Activated CD8-positive, alpha-beta memory T cell treated with anti-CD3 and anti-CD28 coated beads for 1 hour (primary cell): ENCODE measurements at places on chromosomes 7 and 10.

GRCh38 chr7:6260291-6261187 lies 11.9 kb downstream of the CYTH3 start:
- DNase-seq = no peak

- DNase-seq = no peak
These were observed 49.3 kb upstream of the INPP5A start for GRCh38 chr10:132488231-132488821.

DNA sequence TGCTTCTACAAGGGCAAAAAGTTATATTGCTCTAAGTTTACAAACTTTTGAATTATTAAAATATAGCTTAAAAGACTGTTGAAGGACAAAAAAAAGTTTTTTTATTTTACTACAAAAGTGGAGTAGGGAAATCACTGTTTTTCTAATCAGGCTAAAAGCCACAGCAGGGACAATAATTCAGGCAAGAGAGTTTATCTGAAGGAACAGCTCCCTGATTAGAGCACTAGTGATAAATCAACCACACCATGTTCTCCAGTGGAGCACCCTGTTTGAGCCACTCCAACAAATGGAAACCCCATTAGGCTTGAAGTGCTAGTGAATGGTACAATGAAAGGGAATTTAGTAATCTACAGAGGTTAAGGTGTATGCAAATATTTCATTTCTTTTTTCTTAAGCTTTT lies 357.1 kb downstream of the SEMA3D start:
- DNase-seq = no peak

GRCh38 chr7:47304727-47305719 lies 276.9 kb downstream of the TNS3 start:
- no peak for DNase-seq

GRCh38 chr7:36058020-36058592 lies 94.9 kb upstream of the EEPD1 start:
- no peak for DNase-seq

GRCh38 chr7:4800487-4800886 lies 25.1 kb downstream of the AP5Z1 start:
- DNase-seq = no peak

DNA sequence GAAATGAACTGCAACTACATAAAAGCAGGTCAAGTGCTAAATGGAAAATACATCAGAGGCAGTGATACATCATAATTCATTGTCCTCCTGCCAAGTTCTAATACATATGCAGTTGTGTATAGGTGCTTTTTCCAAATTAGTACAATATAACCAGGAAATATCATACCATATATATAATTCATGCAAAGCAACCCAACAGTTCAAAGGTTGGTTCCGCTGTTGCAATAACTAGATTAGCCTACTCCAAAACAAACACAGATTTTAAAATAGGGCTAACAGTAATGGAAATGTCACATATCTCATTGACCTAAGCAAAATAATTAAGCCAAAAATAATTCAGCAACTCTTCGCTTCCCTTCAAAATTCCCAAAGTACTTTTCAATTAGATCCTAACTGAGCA lies 88.9 kb upstream of the NEBL start:
- no peak for DNase-seq

DNA sequence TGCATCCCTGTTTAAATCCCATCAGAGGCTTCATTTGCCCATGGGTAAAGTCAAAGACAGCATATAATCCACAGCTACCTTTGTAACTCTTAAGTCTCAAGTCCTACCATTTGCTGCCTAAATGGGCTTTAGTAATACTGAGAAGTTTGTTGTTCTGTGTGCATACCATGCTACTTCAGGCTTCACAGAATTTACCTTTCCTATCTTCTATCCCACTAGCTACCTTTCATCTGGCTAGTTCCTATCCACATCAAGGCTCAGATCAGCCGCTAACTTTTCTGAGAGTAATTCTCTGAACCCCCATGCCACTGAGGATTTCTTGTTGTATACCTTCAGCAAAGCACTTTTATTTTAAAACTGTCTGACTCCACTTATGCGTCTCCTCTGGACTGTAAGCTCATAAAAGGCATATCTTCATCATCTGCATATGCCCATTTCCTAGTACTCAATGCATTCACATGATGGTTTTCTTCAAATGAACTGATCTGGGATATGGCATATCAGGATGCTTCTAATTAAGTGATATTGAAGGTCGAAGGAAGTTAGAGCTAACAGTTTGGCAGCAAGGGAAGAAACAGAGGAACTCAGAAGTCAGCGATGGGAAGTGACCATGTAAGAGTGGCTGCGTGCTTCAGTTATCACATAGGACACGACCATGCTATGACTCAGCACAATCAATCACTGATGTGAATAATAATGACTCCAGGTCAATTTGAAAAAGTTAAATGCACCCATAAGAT lies 283.9 kb upstream of the DKK1 start:
- DNase-seq = no peak

GRCh38 chr10:71158902-71159301 lies 53.5 kb upstream of the UNC5B start:
- DNase-seq = no peak

DNA sequence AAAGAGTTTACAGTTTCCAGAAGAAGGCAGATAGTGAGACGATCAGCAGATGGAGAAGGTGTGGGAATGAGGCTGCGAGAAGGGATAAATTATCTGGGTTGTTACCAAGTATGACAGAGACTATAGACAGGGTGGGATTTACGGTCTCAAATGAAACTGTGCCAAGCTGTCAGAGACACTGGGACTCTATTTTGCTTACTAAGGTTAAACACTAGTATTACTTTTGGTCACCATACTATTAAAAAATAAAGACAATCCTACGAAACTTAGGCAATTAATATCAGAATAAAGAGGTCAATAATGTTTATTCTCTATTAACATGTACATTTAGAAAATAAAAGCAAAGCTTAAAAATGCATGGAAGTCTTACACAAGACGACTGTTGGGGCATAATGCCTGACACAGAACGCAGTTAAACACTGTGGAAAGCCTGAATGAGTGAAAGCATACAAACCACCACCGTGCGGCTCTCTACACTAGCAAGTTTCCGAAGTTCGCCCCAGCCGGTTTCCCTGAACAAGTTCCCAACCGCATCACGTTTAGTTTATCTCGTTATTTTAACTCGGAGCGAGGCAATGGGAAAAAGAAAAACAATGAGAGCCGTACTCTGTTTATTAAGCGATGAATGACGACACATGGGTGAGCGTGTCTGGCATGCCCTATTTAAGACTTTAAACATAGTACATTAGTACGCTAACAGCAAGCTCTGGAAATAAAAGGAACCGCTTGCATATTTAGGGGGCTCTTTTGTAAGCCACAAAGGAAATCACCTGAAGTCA lies 909 bp upstream of the CC2D2B start:
- DNase-seq = no peak

DNA sequence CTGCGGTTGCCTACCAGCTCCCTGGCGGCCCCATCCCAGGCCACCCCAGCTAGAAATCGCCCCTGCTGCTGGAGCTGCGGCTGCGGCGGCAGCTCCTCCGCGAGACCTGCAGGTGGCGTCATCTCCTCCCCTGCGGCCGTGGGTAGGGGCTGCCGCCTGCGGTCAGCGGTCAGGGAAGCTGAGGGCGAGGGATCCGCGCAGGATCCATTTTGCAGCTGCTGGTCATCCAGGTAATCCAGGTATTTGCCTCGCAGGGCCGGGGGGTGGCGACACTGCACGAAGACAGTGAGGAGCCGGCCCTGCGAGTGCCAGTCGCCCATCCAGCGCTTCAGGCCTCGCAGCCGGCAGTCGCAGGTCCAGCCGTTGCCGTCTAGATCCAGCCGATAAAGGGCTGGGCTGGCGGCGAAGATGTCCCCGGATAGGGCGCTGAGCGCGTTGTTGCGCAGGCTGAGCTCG lies 1.5 kb downstream of the TRIL start:
- no peak for DNase-seq

- DNase-seq = no peak
These were observed 50.5 kb upstream of the STARD3NL start for GRCh38 chr7:38127216-38128207.

- DNase-seq = no peak
These were observed 114.8 kb downstream of the SH3PXD2A start for GRCh38 chr10:103740611-103741010.

DNA sequence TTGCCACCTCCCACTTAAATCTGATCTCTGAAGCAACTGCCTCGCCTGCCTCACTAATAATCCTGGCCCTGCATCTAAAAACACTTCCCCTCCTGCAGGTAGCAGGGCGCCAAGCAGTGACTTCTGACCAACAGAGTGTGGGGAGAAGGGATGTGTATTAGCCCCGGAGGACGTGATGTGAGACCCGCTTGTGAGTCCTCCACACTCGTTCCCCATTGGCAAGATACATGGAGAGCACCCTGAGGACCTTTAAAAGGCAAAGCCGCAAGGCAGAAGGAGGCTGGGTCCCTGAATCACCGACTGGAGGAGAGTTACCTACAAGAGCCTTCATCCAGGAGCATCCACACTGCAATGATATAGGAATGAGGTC lies 6.1 kb upstream of the PILRA start:
- DNase-seq = no peak

- no peak for DNase-seq
These were observed 13.2 kb upstream of the PRKCQ start for GRCh38 chr10:6593241-6593671.

- no peak for DNase-seq
These were observed 420.4 kb upstream of the ZMIZ1 start for GRCh38 chr10:78648256-78648860.

DNA sequence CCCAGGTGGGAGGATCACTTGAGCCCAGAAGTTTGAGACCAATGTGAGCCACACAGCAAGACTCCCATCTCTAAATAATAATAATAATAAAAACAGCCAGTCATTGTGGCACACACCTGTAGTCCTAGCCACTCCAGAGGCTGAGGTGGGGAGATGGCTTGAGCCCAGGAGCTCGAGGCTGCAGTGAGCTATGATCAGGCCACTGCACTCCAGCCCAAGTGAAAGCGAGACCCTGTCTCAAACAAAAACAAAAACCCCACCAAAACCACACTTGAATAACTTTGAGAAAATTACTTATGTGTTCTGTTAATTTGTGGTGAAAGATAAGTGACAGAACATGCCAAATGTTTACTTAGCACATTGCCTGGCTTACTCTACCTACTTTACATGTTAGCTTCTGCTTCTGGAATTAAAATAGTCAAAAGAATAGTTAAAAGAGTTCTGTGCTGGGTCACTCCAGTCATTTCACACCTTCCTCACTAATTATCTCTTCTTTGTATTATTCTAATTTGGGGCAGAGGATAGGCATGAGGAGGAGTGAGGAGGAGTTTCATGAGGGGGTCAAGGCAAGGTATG lies 9.8 kb downstream of the TMEM60 start:
- no peak for DNase-seq

- DNase-seq = no peak
These were observed 27.4 kb upstream of the EGR2 start for GRCh38 chr10:62843600-62843999.

GRCh38 chr10:85784792-85785191 lies 581.8 kb downstream of the GRID1 start:
- no peak for DNase-seq

DNA sequence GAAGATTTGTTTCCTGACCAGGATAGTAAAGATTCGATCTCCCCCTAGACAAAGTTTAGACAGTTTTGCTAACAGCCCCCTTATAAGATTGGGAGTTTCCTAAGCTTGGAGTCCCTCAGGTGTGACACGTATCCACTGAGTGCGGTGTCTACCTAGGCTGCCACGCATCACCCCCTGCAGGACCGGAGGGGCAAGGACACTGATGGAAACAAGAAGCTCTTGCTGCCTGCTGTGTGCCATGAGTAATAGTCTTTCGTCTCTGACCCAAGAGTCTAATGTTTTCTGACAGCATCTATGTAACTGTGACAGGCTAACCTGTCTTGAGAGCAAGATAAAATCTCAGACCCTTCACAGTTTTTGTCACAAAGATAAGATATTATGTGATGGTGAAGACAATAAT lies 173.5 kb downstream of the SEMA3E start:
- no peak for DNase-seq

DNA sequence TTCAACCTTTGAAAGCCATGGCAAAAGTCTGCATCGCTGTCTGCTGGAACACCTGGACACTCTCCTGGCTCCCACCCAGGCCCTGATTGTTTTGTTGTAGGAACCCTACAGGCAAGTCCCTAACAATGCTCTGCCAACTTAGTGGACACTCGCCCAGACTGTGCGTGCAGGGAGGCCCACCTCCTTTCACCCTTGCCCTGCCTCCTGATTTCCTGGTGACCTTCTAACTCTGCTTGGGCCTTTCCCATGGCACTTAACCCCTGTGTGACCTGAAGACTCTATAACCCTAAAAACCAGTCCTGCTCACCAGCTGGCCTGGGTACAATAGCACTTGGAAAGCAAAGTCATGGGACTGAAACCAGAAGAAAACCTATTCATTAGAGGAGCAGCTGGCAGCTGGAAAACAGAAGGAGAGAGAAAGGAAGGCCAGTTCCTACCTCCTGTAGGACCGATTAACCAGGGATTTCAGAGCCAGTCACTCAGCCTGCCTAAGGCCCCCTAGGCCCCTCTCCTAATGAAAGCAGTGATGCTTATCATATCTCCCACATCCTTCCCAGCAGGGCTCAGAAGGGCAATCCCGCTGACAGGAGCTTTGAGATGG lies 82.7 kb upstream of the KMT2E start:
- DNase-seq = no peak

DNA sequence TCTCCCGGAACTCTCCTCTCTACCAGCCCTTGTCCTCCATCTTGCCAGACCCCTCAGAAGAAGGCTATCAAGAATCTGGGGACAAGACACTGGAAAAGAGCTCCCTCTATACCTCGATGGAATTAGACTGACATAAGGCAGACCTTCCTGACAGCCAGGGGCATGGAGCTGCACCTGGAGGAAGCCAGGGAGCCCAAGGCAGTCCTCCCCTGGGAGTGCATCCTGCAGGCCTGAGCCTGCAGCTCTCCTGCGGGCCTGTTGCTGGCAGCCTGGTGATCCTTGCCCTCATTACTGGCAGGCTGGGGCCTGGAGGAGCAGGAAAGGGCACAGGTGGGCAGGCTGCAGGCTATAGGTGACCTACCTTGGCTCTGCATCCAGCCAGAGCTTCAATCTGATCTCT lies 323.4 kb downstream of the GRID1 start:
- no peak for DNase-seq

- DNase-seq = no peak
These were observed 25.8 kb downstream of the COA1 start for GRCh38 chr7:43703573-43703972.

DNA sequence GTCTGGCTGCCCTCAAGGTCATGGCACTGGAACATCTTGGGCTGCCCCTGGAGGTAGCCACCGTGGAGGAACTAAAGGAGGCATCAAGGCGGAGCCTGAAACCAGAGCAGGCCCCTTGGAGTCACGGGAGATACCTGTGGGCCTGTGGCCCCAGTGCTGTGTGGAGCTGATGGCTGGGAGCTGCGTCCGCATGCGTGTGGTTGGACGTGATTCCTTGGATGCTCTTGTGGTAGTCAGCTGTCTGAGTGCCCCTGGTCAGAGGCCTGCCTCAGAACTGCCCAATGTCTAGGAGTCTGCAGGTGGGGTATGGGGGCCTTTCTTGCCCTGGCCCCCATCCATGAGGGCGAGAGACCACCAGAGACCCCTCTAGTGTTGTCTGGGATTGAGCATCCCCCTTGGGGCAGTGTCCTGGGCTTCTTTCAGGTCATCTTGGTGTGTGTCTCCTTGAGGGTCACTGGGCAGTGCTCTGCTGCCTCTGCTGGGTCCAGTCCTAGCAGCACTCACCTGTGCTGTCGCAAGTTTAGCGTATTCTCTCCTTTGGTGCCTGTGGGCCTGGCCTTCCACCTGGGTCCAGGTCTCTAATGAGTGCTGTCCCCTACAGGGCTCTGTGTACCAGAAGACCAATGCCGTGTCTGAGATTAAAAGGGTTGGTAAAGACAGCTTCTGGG lies 8.1 kb downstream of the PGAM2 start:
- DNase-seq = no peak
